ENCODE measurements at places on chromosomes 7 and 10.

DNA sequence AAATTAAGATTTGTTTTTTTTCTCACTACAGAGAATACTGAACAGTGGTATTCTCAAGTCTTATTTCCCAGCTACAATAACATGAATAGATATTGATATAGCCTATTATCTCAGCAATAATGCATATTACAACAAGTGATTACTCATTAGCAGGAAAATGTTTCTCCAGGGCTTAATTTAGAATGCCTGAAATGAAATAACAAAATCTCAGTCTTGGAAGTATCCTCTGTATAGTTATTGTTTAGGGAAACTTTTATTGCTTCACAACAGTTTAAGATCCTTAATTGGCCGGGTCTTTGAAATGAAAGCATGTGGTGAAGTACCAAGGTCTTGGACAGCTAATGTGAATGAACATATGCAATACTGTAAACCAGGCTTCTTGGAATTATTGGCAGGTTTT is 79.1 kb upstream of the ZEB1 start:
- no peak for DNase-seq

GRCh38 chr10:132788180-132788830 is 2.4 kb upstream of the NKX6-2 start:
- DNase-seq: no peak

DNA sequence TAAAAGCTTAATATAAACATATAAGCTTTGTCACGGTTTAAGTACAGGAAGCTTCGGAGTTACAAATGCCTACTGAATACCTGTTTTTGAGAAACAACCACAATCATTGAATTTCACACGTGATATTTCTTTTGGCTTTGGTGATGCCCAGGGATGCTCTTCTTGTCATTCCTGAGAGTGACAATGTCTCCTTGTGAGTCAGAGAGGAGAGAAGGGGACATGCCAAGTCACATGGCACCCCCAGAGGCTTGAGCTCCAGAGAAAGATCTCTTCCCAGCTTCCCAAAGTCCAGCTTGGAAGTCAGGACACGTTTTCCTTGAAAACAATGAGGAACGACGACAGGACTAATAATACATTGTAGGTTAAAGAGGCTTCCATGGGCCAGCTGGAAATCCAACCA is 242.4 kb downstream of the ARHGAP21 start:
- DNase-seq: no peak

DNA sequence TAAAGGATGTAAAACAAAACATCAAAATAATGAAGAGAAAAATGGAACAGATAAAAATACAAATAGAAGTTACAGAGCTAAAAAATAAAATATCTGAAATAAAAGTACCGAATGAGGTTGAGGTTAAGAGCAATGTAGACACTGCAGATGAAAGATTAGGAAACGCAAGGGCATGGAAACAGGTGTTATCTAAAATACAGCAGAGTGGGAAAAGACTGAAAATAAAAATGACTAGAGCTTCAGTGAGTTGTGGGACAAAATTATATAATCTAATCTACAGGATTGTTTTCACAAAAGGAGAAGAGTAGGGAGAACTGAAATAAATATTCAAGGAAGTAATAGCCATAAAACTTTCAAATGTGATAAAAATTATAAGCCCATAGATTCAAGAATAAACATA is 123.8 kb downstream of the PTEN start:
- DNase-seq: no peak

DNA sequence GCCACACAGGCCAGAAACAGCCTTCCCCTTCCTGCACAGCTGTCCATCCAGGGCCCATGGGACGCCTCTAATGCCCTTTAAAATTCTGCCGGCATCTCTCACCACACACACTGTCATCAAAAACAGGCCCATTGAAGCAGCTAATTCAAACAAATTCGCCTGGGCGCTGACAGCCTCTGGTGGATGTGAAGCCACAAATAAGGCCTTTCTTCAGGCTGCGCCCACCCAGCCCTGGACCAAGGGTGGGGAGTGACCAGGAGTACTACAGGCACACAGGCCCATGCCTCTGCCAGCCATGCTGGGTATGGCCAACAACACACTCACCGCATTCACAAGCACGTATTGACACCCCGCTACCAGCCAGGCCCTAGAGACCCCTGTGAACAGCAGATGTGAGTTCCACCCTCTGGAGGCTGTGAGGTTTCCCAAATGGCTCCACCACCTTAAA is 54.6 kb downstream of the SLIT1 start:
- no peak for DNase-seq

Measured in activated CD4-positive, alpha-beta T cell treated with anti-CD3 and anti-CD28 coated beads, Interleukin-2, Interleukin-4, amounts not matched to agents 100 ng/mL and 50 ng/mL, durations not matched to agents 16 hours and 8 hours (primary cell).